Naive thymus-derived CD8-positive, alpha-beta T cell (primary cell): ENCODE measurements at places on chromosomes 16 and 17.

DNA sequence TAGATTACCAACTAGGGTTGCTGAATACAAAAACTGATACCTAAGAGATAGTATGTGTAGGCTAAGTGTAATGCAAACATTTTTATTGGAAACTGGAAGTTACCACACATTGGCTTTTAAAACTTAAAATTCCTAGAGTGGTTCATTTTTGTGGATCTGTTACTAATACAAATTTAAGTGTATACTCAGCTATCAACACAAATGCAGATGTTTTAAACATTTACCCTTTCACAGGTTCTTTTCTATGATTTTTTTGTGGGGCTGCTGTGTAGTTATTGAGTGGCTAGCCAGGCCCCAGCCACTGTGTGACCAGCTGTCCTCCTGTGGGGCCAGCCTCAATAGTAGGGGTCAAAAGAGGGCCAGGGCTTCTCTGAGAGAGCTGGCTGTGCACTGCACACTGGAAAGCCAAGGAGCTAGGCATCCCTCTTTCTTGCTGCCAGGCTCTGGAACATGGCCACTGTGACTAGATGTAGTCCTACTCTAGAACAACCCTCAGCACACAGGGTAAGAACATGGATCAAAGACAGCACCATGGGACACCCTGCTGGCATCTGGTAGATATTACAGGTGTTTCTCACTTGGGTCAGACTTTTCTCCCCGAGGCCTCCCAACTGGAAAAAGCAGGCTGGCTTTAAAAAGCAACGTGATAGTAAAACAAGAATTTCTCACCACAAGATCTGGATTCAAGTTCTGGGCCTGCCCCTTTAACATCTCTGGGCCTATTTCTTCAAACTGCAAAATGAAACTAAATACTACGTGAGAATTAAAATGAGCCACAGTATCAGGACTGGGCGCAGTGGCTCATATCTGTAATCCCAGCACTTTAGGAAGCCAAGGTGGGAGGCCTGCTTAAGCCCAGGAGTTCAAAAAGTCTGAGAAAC, 7.3 kb upstream of the VEZF1 start:
- DNase-seq = peak; percentile 9

DNA sequence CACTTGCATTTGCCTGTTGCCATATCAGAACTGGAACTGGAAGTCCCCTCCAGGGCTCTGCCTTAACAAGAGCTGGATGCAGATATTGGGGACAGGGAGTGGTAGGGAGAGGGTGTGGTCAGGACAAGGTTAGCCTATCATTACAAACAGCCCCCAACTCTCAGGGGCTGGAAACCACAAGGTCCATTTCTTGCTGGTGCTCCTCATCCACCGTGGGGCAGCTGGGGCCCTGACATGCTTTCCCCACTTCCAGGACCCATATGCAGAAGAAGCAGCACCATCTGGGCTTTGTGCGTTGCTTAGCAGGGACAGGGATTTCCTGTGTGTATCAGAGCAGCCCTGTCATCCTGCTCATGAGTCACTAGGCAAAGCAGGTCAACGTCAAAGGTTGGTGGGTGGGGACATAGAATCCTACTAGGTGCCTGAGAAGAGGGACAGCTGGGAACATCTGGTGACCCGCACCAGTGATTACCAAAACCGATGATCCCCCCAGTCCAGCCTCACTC, 26.9 kb downstream of the RGS9 start:
- no peak for DNase-seq

DNA sequence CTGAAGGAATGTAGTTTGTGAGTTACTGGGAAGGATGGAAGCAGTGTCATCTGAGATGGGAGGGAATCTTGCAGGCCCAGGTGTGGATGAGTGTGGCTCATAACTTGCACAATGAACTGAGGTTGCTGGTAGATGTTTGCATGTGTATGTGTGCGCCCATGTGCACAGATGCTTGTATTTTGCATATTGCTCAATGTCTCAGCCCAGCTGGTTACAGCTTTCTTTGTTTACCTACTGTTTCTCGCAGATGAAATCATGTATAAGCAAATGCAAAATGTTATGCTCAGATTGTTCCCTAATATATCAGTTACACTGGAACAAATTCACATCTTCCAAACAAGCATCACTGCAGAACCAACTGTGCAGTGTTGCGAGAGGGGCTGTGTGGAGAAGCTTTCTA, 452.2 kb upstream of the EEF2KMT start:
- no peak for DNase-seq

DNA sequence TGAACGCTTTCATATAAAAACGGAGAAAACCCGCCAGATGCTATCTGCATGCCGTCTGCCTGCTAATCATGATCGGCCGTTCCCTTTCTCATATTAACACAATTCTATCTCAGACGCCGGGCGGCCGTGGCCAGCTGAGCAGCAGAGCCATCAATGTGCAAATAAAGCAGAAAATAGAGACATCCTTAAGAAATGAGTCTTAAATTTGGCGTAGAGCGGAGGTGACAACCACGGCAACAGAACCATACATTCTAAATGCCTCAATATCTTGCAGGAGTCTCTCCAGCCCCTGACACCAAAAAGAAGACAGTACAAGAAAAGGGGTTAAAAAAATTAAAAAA, 2.7 kb upstream of the IRX5 start:
- DNase-seq = peak; percentile 16

- peak; percentile 82 for DNase-seq
Observed at GRCh38 chr17:80035937-80036714, at the start of gene CCDC40. TSS of gene CCDC40 (plus strand) at chr17:80036642. CDS start at chr17:80036663, 21 bp downstream.
